ENCODE measurements at places on chromosomes 6 and 20. TPM values are rescaled to one million over a fixed set of nuclear protein-coding genes. Genes with fewer than 3 reads are reported as not detected.

CD109 gene
- total RNA-seq = 15.4 TPM

SRSF12 gene
- under 0.01 TPM for total RNA-seq

SAMD10 gene
- total RNA-seq = 2.2 TPM

NFATC2 gene
- total RNA-seq = 1.5 TPM

HSP90AB1 gene
- total RNA-seq = 710 TPM

LAMP5 gene
- total RNA-seq = not detected

TCF15 gene
- 0.90 TPM for total RNA-seq

FNDC11 gene
- 0.94 TPM for total RNA-seq

GTSF1L gene
- total RNA-seq = not detected

DLL1 gene
- total RNA-seq = 0.75 TPM

PTCRA gene
- total RNA-seq = not detected

THEMIS gene
- total RNA-seq = not detected

PPP1R3D gene
- total RNA-seq = 6.2 TPM

IL17A gene
- total RNA-seq = not detected

C6orf141 gene
- 11.3 TPM for total RNA-seq

PHF3 gene
- total RNA-seq = 39.8 TPM

CTCFL gene
- total RNA-seq = not detected

SNPH gene
- total RNA-seq = 7.6 TPM

TSBP1 gene
- under 0.01 TPM for total RNA-seq

PLCB4 gene
- total RNA-seq = 1.8 TPM

THBD gene
- 36.6 TPM for total RNA-seq

HSD17B8 gene
- 4.7 TPM for total RNA-seq

RUNX2 gene
- total RNA-seq = not detected

KIF13A gene
- total RNA-seq = 43.4 TPM

MCCD1 gene
- not detected for total RNA-seq

SALL4 gene
- under 0.01 TPM for total RNA-seq

BHLHE23 gene
- not detected for total RNA-seq

POU3F2 gene
- not detected for total RNA-seq

SYCP2 gene
- 0.19 TPM for total RNA-seq

CRISP2 gene
- total RNA-seq = not detected

PLN gene
- not detected for total RNA-seq

FAM209B gene
- not detected for total RNA-seq
